ENCODE measurements at places on chromosomes 4 and X.

DNA sequence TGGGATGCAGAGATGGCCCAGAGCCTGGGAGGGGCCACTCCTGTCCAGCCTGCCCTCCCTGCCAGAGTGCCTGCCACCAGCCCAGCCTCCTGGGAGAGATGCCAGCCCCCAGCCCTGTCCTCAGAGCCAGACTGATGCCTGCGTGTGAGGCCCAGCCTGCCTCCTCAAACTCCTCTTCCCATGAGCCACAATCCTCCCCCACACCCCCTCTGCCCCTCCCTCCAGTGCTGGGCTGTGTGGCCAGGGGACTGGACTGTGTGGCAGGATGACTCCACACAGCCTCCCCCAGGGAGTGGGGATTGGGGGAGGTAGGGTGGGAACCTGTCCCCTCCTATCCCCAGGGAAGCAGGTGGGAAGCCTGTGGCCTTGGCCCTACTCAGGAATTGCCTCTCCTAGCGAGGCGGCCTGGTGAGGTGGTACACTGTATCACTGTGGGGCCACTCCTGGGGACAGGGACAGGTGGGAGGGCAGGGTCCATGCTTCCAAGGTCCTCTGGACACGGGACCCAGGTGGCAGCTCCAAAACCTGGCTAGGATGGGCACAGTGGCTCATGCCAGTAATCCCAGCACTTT, 4.3 kb upstream of the SH3BP2 start:
- no peak for DNase-seq

DNA sequence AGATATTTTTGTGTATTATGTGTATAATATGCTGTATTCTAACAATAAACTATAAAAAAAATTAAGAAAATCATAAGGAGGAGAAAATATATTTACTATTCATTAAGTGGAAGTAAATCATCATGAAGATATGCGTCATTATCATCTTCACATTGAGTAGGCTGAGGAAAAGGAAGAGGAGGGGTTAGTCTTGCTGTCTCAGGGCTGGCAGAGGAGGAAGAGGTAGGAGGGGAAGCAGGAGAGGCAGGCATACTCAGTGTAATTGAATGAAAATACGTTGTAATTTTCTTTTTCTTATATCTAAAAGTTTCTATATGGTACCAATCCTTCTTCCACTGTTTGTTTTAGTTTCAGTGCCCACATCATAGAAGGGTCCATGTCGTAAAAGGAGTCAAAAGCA, 9.8 kb upstream of the TMEM185A start:
- no peak for DNase-seq

GRCh38 chr4:108492816-108493595, 127.4 kb upstream of the RPL34 start:
- no peak for DNase-seq

DNA sequence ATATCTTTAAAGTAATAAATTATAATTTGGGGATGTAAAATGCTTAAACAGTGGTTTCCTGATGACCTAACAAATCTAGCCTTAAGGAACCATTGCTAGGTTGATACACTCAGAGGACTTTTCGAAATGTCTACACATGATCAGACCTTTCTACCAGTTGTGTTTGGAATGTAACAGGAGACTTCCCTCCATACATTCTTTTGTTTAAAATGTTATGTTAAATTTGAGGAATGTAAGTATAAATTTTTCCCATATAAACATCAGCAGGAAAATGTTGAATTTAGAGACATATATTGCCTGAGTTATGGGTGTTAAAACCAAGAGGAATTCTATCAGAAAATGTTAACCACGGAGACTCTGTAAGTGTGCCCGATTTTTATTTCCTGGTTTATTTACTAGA, 190.6 kb upstream of the SPRY1 start:
- no peak for DNase-seq

DNA sequence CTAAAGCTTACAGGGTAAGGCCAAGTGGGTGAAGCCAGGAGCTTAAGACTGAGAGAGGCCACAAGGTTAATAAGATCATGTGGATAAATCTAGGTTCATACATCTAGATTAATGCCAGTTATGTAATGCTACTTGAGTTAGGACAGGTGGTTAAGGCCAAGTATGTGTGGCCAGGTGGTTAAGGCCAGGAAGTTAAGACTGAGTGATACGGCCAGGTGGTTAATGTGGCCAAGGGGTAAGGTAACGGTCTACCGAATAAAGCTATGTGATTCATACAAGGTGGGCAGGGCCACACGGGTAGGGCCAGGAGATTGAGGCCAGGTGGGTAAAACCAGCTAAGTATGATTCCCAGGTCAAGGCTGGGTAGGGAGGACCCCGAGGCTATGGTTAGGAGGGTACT, 223.0 kb downstream of the TACR3 start:
- no peak for DNase-seq

DNA sequence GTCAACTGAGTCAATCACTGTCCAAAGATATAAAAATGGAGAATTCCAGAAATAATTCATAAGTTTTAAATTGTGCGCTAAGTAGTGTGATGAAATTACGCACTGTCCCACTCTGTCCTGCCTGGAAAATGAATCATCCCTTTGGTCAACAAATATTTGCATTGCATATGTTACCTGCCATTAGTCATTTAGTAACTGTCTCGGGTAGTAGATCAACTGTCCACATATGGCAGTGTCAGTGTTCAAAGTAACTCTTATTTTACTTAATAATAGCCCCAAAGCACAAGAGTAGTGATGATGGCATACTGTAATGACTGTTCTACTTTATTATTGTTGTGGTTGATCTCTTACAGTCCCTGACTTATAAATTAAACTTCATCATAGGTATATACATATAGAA, 3.4 kb downstream of the YTHDC1 start:
- DNase-seq = no peak

- no peak for DNase-seq
These were observed 40.9 kb downstream of the P2RY8 start for GRCh38 chrX:1496076-1496475.

- DNase-seq = no peak
These were observed 1.2 kb downstream of the HHIP start for GRCh38 chr4:144647095-144647561.

DNA sequence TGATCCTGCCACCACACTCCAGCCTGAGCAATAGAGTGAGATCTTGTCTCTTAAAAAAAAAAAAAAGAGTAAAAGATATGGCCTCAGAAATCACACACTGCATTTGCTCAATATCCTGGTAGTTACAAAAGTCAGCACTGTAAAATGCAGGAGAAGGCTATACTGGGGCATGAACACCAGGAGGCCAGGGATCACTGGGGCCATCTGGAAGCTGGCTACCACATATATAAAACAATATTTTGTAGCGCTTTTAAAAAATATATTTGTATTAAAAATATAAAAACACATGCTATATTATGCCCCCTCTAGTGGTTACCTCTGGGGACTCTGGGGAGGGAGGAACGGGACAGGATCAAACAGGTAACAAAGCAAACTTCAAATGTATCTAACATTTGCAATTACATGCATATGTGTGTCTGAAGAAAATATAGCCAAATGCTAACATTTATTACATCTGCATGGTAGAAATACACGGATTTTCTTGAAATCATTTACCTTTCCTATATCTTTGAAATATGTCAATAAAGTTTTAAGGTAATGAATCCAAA, 4.0 kb downstream of the C4orf46 start:
- DNase-seq = no peak

DNA sequence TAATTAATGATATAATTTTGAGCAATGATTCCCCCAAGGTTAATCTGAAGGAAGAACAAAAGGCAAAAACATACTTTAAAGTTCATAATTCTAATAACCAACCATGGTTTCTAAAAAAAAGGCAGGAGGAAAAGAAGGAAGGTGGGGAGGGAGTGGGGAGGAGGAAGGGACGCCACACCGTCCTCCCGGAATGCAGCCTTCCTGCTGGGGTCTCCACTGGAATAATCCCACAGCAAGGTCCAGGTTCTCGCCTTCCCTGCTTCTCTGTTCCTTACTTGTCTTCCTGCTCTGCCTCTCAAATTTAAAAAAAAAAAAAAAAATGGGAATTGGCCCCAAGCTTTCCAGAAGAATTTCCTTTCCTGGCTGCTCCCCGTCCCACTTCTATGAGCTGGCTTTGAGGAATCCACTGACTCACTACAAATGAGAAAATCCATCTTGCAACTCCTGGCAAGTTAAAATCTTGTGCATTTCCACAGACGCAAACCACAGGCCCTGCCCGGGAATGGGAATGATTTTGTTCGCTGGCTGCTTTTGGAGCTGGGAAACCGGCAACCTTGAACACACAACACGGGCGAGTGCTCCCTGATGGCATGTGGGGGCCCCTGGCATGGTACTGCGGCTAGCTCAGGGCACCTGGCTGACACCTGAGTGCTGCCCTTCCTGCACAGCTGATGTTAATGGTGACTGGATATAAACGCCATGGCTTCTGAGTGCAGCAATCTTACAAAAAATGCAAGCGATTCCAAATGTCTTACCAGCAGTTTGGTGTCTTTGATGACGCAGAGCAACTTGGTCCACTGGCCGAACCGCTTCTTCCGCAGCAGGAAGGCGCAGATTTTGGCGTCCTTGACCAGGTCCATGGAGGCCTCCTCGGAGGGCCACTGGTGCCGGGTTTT, 97.0 kb downstream of the AFAP1 start:
- DNase-seq = no peak

- DNase-seq = no peak
These were observed 8.3 kb upstream of the NAP1L5 start for GRCh38 chr4:88705805-88706492.

GRCh38 chr4:40563401-40563800, 66.3 kb downstream of the RBM47 start:
- DNase-seq = no peak

- no peak for DNase-seq
These were observed 1389.4 kb downstream of the C4orf33 start for GRCh38 chr4:130485371-130485770.

DNA sequence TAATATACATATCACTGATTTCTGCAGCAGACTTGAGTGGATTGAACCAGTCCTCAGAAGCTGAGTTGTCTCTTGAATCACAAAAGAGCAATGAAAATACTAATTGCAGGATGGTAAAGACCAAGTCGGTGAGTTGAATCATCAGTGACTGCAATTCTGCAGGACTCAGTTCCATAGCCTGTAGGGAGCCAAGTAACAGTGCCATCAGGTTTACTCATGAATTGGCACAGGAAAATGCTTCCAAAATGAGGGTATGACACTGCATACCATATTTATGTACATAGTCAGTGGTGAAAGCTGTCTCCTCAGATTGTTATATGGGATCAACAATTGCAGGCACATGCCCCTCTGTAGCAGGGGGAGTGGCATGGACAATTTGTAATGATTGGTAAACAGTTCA, 192.8 kb downstream of the CCNG2 start:
- DNase-seq = no peak

GRCh38 chr4:111187108-111187507, 564.2 kb upstream of the PITX2 start:
- no peak for DNase-seq

- DNase-seq = no peak
These were observed 63.2 kb upstream of the UGT2B7 start for GRCh38 chr4:69032847-69033638.

DNA sequence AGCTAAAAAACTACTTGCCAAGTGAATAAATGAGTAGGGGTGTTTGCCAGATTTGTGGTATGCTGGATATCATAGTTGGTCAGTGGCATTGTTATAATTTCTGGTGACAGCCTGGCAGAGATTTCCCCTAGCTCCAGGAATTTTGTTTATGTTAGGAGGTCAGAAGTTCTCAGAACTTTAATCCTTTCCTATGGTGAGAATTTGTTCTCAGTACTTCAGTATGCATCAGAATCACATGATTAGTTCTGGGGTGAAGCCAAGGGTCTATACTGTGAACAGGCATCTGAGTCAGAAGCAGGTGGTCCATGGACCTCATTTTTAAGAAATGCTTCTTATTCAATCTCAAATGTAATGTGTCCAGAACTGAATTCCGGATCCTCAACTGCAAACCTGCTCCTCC, 10.5 kb downstream of the RASSF6 start:
- DNase-seq = no peak

DNA sequence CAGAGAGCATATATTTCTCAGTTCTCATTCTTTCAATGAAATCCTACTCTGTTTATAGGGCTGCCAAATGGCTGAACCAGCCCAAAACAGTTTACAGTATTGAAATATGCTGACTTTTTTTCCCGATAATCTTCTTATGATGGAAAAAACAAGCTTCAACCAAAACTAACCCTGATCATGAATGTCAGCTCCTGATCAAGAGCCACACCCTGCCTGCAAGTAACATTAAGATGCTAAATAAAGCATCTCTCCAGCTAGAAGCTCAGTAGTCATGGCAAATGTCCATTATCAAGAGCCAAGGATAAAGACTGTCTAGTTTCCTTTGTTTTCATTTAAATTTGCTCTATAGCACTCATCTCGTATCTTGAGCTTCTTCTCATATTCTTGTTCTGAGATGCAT, 136.0 kb downstream of the ADAMTS3 start:
- no peak for DNase-seq

DNA sequence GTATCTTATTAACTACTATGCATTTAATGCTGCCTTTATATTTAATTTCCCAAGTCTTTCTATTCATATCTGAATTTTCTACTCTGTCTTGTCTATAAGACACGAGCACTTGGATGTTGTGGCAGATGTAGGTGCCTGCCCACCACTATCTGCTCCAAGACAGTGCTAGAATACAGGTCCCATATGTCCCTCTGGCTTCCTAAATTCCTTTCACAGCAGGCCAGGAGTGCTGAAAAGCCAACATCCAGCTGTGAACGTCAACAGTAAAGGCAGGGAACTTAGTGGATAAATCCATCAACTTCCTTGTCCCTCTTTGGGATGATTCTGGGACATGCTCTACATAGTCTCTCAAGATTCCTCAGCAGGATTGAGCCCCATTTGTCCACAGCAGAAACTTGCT, 245.1 kb upstream of the ETNPPL start:
- DNase-seq = no peak

GRCh38 chr4:85058551-85058950, 92.1 kb upstream of the WDFY3 start:
- no peak for DNase-seq

GRCh38 chrX:6227453-6227835, 1.2 kb downstream of the NLGN4X start:
- DNase-seq = no peak

All from DMS79 (cell line).